ENCODE measurements at places on chromosomes 12 and 14.

- DNase-seq, result no peak
These were observed 192.6 kb upstream of the FOXN3 start for GRCh38 chr14:89609500-89610100.

GRCh38 chr12:50257236-50258166 is 25.8 kb downstream of the LIMA1 start:
- peak; percentile 18 for DNase-seq

GRCh38 chr14:69345402-69345801 is 52.7 kb downstream of the ERH start:
- no peak for DNase-seq

- no peak for DNase-seq
These were observed 317.4 kb upstream of the DDHD1 start for GRCh38 chr14:53470351-53471043.

DNA sequence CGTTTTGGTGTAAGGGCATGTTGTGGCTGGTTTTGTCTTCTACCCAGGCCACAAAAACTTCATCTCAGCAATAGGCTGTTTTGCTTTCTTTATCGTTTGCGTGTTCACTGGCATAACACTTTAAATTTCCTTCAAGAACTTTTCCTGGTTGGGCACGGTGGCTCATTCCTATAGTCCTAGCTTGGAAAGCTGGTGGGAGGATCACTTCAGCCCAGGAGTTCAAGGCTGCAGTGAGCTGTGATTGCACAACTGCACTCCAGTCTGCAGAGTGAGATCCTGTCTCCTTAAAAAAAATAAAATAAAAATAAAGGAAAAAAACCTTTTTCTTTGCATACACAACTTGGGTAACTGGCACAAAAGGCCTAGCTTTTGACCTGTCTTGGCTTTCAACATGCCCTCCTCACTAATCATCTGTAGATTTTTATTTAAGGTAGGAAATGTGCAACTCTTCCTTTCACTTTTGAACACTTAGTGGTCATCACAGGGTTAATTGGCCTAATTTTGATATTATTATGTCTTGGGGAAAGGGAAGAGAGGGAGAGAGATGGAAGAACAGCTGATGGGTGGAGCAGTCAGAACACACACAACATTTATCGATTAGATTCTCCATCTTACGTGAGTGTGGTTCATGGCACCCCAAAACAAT is 78.9 kb upstream of the PSMA6 start:
- DNase-seq, result no peak

- no peak for DNase-seq
These were observed 227.5 kb downstream of the SSPN start for GRCh38 chr12:26422839-26423398.

GRCh38 chr12:11896417-11896929 is 174.3 kb upstream of the BCL2L14 start:
- DNase-seq, result no peak

GRCh38 chr12:65607401-65607841 is 216.9 kb upstream of the HMGA2 start:
- no peak for DNase-seq

DNA sequence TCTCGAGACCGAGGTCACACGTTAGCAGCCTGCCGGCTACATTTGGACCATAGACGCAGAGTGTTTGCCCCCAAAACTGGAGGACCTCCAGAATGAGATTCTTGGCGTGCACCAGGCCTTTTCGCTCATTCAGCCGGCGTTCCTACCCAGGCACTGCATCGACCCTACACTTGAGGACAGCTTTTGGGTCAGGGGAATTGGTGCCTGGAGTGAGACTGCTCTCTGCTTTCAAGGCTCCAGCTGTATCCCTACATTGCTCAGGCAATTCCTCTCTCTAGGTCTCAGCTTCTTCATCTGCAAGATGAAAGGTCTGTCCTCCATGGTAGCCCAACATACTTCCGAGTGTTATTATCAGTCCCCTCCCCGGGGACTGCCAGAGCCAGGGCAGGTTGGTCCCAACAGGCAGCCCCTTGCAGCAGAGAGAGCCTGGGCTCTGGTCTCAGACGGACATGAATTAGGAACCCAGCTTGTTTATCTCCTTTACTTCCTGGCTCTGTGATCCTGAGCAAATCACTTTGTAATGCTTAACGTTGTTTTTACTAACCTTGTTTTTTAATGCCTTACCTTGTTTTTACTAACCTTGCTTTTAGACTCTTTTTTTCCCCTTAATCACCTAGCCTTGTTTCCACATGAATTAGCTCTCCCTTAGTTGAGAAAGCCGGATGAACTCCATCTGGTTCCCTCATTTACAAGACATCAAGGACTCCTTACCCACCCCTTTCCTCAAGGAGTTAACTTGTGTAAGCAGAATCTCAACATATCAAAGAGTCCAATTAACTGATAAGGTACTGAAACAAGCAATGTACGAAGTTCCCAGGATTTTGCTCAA is 892 bp downstream of the TCHP start:
- DNase-seq, result peak; percentile 25

DNA sequence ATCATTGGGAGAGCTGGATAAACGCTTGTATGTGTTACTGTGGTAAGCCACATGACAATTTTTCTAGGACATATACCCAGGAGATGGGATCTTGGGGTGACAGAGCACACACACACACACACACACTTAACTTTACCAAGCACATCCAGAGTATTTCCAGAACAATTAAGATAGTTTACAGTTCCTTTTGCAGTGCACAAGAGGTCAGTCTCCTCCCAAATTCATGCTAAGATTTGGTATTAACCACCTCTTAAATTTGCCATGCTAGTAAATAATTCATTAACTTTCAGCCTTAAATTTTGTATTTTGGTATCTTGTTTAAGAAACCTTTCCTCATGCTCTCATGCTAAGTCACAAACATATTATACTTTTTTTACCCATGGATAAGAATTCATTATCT is 33.9 kb upstream of the LIMA1 start:
- DNase-seq, result no peak

- DNase-seq, result no peak
These were observed 257.4 kb upstream of the TMTC1 start for GRCh38 chr12:30041096-30041495.

- peak; percentile 51 for DNase-seq
These were observed 64.5 kb downstream of the CRADD start for GRCh38 chr12:93741659-93742109.

DNA sequence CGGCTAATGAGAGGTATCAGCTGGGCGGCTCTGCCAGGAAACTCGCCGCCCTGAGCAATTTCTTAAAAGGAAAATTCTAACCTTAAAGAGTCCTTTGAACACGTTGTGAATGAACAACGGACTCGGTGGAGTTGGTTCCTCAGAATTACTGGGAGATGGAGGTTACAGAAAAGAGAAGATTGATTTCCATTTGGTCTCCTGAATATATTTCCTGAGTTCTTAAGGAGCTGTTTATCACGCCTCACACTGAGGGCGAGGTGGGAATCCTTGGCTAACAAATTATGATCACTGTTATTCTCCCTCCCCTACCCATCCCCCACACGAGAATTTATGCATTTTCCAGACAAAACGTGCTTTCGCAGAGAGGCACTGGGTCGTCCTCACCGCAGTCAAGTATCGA is 194.5 kb upstream of the C14orf180 start:
- DNase-seq, result no peak

GRCh38 chr12:13472690-13473089 is 276.2 kb downstream of the EMP1 start:
- DNase-seq, result no peak

DNA sequence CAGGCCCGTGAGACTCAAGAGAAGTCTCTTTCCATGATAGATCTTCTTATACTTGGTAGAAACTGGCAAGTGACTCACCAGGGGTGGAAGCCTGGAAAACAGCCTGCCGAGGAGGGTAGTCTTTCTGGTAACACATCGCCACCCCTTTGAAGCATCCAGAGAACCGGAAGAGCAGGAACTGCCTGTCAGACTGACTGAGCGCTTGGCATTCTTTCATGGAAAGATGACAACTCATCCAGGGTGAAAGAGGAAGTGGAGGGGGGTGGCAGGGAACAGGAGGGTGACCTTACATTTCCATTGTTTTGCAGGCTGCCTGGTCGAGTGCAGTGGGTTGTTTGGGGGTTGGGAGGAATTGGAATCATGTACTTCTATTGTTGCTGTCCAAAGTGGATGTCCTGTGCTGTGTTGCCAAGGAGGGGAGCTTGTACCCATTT is 34.5 kb downstream of the PRKCH start:
- no peak for DNase-seq

All from NCI-H146 (cell line).